ENCODE measurements at places on chromosomes 5 and 9.

DNA sequence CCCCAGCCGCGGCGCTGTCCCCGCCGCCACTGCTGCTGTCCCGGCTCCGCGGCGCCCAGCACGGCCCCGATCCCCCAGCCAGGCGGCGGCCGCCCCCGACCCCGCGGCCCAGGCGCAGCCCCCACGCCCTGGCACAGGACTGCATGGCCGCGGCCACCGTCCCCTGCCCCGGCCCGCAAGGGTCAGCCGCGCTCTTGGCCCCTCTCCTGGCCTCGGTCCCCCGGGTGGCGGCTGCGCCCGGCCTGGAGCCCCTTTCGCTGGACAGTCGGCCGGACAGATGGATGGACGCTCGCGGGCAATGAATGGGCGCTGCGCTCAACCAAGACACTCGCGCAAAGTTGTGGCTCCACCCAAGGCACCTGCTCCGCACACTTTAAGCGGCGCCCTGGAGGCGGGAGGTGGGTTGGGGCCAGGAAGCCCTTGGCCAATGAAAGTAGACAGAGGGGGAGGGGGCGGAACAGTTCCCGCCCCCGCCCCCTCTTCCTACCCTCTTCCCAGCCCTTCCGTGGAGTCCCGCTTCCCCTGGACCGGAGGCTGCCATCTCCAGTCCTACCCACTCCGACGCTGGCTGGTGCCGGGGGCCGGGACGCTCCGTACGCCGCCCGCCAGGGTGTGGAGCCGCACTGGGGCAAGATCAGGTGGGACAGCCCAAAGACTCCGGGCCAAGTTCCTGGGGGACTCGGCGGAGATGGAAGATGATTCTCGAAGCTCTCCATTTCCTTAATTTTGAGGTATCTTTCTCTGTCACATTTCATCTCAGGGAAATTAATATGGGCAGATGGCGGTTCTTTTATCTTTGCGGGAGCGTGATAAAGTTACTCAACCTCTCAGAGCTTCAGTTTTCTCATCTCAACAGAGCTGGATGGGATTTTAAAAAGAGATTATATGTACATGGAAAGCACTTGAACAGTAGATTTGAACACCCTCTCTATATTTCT lies at the start of gene GLDC:
Gene GLDC (minus strand): TSS at position 375 of the 938 bp plus-strand sequence. CDS start 230 bp downstream, at position 145.
- peak; percentile 52 for DNase-seq

DNA sequence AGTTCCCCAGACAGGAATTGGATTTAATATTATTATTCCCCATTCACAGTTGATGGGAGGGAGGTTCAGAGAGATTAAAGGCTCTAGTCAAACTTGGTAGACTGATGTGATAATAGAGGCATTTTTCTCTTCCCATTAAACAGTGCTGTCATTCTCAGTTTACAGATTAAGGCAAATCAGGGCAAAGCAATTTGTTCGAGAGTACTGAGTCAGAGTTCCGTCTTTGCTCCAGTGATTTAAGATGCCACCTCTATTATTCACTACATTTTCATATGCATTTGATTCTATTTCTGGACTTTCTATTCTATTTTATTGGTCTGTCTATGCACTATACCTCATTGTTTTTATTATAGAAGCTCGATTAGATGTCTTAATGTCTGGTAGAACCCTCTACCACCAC lies 201.0 kb upstream of the RAI14 start:
- no peak for DNase-seq

DNA sequence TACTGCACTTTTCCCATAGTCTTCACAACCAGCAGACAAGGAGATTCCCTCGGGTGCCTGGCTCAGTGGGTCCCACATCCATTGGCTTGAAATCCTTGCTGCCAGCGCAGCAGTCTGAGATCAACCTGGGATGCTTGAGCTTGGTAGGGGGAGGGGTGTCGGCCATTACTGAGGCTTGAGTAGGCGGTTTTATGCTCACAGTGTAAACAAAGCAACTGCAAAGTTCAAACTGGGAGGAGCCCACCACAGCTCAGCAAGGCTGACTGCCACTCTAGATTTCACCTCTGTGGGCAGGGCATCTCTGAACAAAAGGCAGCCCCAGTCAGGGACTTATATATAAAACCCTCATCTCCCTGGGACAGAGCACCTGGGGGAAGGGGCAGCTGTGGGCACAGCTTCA lies 512.3 kb upstream of the MPDZ start:
- DNase-seq, result no peak

- DNase-seq, result no peak
These were observed 430.2 kb downstream of the DMAC1 start for GRCh38 chr9:7369384-7369821.

DNA sequence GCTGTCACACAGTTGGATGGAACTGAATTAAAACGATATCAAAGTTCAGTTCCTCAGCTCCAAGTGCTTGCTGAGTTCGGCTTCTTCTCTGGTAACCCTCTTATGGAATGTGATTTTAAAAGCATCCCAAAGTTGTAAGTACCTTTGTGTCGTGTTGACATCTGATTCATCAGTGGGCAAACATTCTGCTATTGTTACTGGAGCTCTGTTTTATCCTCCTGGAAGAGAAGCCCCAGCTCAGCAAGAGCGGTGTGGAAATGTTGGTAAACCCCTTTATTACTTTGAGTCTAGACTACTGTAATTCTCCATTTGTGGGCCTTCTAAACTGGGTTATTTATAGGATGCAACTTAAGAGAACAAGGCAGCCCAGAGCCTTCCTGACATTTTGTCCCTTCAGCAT lies 699.3 kb upstream of the WWC1 start:
- DNase-seq, result no peak

DNA sequence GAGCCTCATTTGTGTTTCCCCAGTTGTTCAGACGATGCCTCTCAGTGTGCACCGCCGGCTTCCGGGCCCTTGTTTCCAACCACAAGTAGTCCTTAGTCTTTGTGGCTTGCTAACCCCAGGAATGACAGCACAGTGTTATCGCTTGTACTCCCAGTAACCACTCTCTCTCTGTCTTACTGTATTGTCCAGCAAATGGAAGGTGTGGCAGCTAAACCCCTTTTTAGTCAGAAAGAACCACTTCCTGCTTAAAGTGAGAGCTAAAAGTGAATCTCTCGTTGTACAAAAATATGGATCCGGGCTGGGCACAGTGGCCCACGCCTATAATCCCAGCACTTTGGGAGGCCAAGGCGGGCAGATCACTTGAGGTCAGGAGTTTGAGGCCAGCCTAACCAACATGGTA lies 61.3 kb downstream of the ENC1 start:
- DNase-seq, result peak; percentile 60

- DNase-seq, result no peak
These were observed 175.6 kb upstream of the CCNH start for GRCh38 chr5:87588316-87588715.

DNA sequence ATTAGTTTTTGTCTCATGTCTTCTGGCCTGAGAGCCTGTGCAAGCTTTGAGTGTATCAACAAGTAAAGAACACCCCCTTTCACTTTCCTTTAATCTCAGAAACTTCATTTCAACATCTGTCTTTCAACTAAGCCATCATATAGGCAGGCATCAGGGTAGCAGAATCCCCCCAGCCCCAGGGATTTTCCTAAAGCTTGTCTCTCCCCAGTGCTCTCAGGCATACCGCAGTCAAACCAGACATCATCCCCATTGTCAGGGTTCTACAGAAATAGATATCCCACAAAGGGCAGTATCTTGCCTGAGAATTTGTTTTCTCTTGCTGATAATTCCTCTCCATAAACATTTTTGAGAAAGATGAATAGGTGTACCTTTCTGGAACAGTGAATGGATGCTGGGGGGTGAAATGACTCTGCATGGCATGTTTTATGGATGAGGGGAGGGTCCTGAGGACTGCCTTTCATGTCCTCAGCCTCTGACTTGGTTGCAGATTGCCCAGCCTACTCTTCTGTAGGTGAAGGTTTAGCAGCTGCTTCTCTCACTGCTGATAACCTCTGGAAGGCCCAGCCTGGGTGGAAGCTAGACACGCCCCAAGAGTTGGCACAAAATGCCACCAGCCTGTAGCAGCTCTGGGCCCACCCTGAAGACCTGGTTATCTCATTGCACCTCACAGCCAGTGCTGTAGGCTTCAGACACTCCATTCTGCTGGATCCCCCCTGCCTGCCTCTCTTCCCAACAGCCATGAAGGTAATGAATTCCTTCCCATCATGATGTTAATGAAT lies 20.5 kb upstream of the SHB start:
- DNase-seq, result no peak

DNA sequence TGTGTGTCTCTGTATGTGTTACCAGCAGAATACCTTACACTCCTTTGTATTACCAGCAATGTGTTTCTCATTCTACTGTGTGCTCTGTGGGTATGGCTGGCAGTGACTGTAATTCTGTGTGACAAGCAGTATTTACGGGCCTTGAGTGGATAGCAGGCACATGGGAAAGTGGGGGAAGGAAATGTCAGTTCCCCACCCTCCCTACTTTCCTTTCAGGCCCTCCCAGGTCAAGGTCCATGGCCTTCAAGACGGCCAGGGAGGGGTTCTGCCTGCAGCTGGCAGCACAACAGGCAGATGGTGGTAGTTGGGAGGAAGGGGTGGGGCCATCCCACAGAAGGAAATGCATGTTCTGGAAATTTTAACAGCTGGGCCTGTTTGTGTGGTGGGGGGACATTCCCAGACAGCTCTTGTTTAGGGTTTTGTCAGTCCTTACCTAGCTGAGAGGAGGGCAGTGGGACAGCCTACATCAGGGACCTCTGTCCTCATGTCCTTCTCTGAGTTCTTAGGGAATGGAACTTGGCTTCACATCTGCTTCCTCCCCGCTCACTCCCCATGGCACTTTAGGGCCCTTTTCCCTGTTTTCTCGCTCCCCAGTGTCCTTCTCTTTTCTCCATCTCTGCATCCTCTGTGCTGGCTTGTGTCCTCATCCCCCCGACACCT lies 14.6 kb upstream of the TNIP1 start:
- no peak for DNase-seq

DNA sequence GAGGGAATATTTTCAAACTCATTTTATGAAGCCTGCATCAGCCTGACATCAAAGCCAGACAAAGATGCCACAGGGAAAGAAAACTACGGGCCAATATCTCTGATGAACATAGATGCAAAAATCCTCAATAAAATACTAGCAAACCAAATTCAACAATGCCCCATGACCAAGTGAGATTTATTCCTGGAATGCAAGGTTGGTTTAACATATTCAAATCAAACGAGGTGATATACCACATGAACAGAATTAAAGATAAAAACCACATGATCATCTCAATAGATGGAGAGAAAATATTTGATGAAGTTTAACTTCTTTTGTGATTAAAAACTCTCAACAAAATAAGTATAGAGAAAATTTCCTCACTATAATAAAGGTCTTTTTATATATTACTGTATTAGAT lies 792.0 kb upstream of the ZNF608 start:
- no peak for DNase-seq

- DNase-seq, result peak; percentile 16
These were observed 295.5 kb upstream of the SMC2 start for GRCh38 chr9:103798620-103799019.

GRCh38 chr9:133116346-133117231 lies 4.5 kb downstream of the RALGDS start:
- no peak for DNase-seq

DNA sequence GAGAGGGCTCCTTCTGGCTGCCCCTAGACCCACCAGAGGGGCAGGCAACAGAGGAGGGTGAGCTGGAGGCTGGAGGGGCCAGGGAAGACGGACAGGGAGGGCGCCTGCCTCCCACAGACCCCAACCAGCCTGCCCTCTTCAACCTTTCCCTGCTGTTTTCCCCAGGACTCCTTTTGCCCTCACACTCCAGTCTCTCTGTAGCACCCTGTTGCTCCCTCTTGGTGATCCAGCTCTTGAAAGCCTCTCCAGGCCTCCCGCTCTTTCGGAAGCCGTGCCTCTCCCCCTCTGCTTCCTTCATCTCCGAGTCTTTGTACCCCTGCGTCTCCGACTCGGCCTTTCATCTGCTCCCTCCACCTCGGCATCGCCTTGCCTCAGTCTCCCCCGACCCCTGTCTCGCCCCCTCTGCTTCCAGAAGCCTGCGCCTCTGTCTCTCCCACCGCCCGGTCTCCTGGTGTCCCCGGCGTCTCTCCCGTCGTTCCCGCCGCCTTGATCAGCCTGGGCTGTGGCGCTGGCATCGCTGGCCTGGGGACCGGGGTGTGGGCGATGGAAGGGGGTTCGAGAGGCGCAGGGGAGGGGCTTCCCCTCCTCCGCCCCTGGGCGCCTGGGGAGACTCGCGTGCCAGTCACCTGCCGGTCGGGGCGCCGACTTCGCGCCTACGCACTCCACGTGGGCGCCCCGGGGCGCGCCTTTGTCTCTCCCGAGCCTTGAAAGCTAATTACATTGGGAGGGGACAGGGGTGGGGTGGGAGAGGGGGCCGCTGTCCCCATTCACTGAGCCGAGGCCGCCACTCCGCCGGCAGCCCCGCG lies 5.3 kb upstream of the PRDM12 start:
- DNase-seq, result no peak

- DNase-seq, result no peak
These were observed 82.9 kb downstream of the RXRA start for GRCh38 chr9:134408939-134409737.

DNA sequence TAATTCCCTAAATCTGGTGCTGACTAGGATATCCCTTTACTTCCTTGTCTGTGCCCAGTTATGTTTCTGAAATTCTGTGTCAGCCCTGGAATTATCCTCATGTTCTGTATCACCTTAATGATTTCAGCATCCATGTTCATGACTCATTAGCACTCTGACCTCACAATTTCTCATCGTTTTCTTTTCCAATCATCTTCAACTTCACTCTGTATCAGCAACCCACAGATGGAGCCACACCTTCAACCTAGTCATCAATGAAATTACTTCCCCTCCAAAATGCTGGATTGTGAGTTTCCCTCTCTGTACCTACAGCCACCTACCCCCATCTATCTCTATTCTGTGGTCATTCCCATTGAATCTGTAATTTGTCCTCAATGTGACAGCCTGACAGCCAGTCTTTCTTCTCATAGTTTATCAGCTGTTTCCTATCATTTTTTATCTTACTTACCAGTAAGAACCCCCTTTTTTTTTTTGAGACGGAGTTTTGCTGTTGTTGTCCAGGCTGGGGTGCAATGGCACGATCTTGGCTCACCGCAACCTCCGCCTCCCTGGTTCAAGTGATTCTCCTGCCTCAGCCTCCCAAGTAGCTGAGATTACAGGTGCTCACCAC lies 3.1 kb upstream of the IL6ST start:
- DNase-seq, result no peak

DNA sequence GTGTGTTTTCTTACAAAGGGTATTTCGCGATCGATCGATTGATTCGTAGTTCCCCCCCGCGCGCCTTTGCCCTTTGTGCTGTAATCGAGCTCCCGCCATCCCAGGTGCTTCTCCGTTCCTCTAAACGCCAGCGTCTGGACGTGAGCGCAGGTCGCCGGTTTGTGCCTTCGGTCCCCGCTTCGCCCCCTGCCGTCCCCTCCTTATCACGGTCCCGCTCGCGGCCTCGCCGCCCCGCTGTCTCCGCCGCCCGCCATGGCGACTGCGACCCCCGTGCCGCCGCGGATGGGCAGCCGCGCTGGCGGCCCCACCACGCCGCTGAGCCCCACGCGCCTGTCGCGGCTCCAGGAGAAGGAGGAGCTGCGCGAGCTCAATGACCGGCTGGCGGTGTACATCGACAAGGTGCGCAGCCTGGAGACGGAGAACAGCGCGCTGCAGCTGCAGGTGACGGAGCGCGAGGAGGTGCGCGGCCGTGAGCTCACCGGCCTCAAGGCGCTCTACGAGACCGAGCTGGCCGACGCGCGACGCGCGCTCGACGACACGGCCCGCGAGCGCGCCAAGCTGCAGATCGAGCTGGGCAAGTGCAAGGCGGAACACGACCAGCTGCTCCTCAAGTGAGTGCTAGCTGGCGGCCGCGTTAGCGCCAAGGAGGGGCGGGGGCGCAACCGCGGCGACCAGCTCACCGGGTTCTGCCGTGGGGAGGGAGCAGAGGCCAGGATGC lies 480 bp downstream of the LMNB1 start:
- DNase-seq, result peak; percentile 65

GRCh38 chr9:100561256-100561655 lies 16.6 kb upstream of the CAVIN4 start:
- DNase-seq, result no peak

Measured in CD4-positive, alpha-beta T cell treated with Interferon alpha-2 for 1 hour (primary cell).